ENCODE measurements at places on chromosomes 16 and 17. TPM values are rescaled to one million over a fixed set of nuclear protein-coding genes. Genes with fewer than 3 reads are reported as not detected.
A peak's percentile ranks its signal among the peaks of the same experiment; 100 is the strongest.

DNA sequence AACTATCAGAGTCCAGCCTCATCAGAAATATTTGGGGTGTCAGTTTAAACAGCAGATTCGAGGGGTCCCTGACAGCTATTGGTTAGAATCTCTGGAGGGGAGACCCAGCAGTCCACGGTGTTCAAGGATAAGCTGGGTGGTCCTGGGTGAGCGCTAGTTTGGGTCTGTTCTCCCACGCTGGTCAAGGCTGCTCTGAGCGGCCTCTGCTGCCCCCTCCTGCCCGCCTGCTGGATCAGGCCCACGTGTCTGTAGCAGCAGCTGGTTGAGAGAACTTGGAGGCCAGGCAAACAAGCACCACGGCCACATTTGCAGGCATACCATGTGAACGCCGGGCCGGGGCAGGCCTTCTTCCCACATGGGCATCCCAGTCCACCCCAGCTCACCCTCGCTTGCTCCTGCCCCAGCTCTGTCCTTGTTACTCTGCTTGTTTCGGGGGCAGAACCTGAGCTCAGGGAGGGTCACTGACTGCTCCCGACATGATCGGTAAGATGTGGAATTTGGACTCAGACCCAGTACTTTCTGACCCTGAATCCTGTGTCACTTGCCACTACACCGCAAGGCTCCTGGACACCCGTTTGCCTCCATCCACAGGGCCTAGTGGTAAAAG lies 7.4 kb downstream of the FOXF1 start:
- H3K4me3 ChIP-seq, result no peak overlapping the region
- H3K27me3 ChIP-seq, result peaks cover 97% of the 10 kb centered on the region
- peaks cover 18% of the 10 kb centered on the region for H3K4me1 ChIP-seq
- peak; percentile 65 for DNase-seq

DNA sequence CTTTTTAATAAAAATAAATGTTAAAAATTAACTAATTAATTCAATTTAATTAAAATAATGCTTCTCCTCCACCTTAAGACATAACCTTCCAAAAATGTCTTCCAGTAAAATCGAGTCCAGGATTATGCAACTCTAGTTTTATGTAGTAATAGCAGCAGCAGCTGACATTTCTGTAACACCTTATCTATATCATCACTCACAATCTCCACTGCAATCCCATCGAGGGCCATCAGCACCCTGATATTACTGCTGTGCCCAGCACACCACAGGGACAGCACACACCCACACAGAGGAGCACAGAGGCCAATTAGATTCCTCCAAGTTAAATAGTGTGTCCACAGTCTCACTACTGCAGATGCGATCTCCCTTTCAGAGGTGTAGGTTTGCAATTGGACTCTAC lies 2.9 kb downstream of the RPH3AL start:
- H3K4me1 ChIP-seq, result peaks cover 68% of the 10 kb centered on the region
- no peak for DNase-seq
- no peaks in the 10 kb centered on the region for H3K27me3 ChIP-seq
- no peaks in the 10 kb centered on the region for H3K36me3 ChIP-seq
- H3K4me3 ChIP-seq, result no peak overlapping the region
- H3K27ac ChIP-seq, result peak overlapping the region; percentile 96

DNA sequence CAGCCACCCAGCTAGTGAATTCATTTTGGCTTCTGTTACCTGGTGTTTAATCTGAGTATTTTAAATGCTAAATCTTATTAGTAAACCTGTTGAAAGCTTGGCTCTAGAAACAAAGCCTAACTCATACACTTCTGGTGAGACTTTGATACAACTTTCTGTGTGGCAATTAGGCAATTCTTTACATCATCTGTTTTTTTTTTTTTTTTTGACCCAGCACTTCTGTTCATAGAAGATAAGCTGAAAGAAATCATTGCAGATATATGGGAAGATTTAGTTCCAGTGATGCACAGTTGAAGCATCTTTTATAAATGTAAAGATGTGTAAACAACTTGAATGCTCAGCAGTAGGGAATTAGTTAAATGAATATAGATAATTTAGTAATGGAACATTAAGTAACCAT lies 21.7 kb upstream of the ABCC11 start:
- peaks cover 34% of the 10 kb centered on the region for H3K4me1 ChIP-seq
- peaks cover 47% of the 10 kb centered on the region for H3K36me3 ChIP-seq
- H3K27ac ChIP-seq, result no peak overlapping the region
- H3K27me3 ChIP-seq, result no peaks in the 10 kb centered on the region
- DNase-seq, result no peak

- no peak overlapping the region for H3K4me3 ChIP-seq
- H3K27me3 ChIP-seq, result no peaks in the 10 kb centered on the region
- H3K4me1 ChIP-seq, result no peaks in the 10 kb centered on the region
- no peak for DNase-seq
- no peaks in the 10 kb centered on the region for H3K36me3 ChIP-seq
- no peak overlapping the region for H3K27ac ChIP-seq
These were observed 11.1 kb downstream of the CA10 start for GRCh38 chr17:52147431-52147830.

GRCh38 chr17:32482568-32483320 lies 4.0 kb upstream of the CDK5R1 start:
- no peaks in the 10 kb centered on the region for H3K36me3 ChIP-seq
- no peaks in the 10 kb centered on the region for H3K27me3 ChIP-seq
- H3K4me3 ChIP-seq, result no peak overlapping the region

DNA sequence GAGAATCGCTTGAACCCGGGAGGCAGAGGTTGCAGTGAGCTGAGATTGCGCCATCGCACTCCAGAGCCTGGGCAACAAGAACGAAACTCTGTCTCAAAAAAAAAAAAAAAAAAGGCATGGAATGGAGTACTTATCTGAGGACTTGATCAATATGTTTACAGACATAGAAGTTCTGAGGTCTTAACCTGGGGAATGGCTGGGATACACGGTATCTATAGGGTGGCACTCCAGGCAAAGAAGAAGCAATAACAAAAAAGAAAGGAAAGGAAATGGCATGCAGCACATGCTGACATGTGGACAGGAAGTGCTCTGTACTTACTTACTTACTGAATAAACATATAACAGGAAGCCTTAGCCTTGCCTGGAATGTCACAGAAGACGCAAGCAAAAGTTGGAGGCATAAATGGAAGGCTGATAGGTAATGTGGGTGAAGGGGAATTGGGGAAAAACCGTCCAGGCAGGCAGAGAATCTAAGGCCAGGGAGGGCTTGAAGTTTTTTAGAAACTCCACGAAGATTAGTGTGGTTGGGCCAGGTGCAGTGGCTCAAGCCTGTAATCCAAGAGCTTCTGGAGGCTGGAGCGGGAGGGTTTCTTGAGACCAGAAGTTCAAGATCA lies 10.1 kb upstream of the SPOP start:
- H3K4me3 ChIP-seq, result no peak overlapping the region
- peaks cover 55% of the 10 kb centered on the region for H3K4me1 ChIP-seq
- peak; percentile 29 for DNase-seq

The SLC2A4 gene
- total RNA-seq, result 178 TPM

The G6PC1 gene
- total RNA-seq, result not detected

DNA sequence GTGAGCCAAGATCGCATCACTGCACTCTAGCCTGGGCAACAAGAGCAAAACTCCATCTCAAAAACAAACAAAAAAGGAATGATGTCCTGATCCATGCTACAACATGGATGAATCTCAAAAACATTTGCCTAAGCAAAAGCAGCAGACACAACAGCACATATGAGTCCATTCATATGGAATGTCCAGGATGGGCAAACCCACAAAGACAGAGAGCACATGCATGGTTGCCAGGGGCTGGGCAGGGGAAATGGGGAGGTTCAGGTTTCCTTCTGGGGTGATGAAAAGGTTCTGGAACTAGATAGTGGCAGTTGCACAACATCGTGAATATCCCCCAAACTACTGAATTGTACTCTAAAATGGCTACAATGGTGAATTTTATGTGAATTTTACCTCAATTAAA lies 35.3 kb upstream of the RAI1 start:
- no peaks in the 10 kb centered on the region for H3K4me1 ChIP-seq
- no peaks in the 10 kb centered on the region for H3K27me3 ChIP-seq
- no peak overlapping the region for H3K4me3 ChIP-seq
- H3K36me3 ChIP-seq, result no peaks in the 10 kb centered on the region
- H3K27ac ChIP-seq, result no peak overlapping the region

The MYH11 gene
- total RNA-seq, result 31.1 TPM

The ABCA8 gene
- total RNA-seq, result 93.0 TPM

The KRTAP4-9 gene
- total RNA-seq, result not detected

DNA sequence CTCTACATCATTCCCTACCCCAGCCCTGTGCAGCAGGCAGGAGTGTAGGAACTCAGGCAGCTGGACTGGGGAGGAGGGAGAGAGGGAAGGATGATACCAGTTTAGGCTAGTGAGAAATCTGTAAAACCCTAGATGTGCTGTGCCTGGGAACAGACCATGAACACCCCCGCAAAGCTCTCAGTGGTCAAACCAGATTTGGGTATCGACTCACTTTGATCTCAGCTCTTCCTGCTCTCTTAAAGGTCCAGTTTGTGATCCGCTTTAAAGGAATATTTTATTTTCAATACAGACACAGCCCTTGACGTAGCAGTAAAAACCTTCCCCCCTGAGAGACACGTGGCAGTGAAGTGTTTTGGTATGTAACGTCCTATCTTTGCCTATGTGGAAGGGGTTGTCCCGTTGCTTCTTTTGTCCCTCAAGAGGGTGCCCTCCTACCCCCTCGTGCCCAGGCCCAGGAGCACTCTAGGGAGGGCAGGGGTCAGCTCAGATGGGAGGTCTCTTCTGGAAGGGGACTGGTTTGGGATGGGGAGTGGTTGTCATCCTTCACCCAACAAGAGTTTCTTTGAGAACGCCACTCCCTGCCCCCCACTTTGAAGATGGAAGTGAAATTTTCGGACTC lies 19.3 kb upstream of the TBX2 start:
- no peaks in the 10 kb centered on the region for H3K4me1 ChIP-seq
- H3K27me3 ChIP-seq, result no peaks in the 10 kb centered on the region
- H3K36me3 ChIP-seq, result no peaks in the 10 kb centered on the region
- no peak overlapping the region for H3K27ac ChIP-seq

DNA sequence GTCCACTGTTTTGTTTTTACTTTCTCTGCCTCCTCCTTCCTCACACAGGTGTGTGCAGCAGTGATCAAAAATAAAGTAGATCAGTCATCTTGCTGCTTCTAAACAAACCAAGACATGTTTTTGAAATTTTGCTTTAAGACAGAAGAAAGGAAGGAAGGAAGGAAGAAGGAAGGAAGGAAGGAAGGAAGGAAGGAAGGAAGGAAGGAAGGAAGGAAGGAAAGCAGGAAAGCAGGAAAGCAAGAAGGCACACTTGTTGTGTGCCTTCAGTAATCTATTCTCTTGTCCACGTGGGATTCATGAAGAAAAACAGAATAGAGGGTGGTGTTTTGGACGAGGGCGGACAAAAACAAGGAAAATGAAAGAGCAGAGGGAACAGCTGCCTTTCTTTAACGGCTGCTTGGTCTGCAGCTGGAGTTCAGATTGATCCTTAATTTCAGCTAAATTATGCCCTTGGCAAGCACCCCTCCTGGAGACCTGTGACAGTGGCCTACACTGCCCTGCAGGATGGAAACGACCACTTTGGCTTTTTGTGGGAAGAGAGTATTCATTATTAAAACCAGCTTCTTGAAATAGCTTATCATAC lies 188.5 kb upstream of the IRX3 start:
- H3K4me1 ChIP-seq, result no peaks in the 10 kb centered on the region
- no peak overlapping the region for H3K27ac ChIP-seq
- DNase-seq, result no peak
- H3K4me3 ChIP-seq, result no peak overlapping the region
- H3K36me3 ChIP-seq, result no peaks in the 10 kb centered on the region
- no peaks in the 10 kb centered on the region for H3K27me3 ChIP-seq

- H3K4me1 ChIP-seq, result no peaks in the 10 kb centered on the region
- no peaks in the 10 kb centered on the region for H3K27me3 ChIP-seq
- no peak overlapping the region for H3K27ac ChIP-seq
- no peak for DNase-seq
- peaks cover 44% of the 10 kb centered on the region for H3K36me3 ChIP-seq
These were observed 182.3 kb downstream of the AATF start for GRCh38 chr17:37130984-37131446.

- H3K4me3 ChIP-seq, result peak overlapping the region; percentile 62
- no peaks in the 10 kb centered on the region for H3K27me3 ChIP-seq
- H3K27ac ChIP-seq, result peak overlapping the region; percentile 97
- DNase-seq, result no peak
These were observed 588 bp downstream of the METTL16 start for GRCh38 chr17:2511138-2511461.

GRCh38 chr17:63571632-63572310 lies 21.5 kb downstream of the DCAF7 start:
- DNase-seq, result no peak
- H3K27ac ChIP-seq, result no peak overlapping the region
- no peaks in the 10 kb centered on the region for H3K27me3 ChIP-seq
- H3K4me1 ChIP-seq, result peaks cover 14% of the 10 kb centered on the region

The TEKT1 gene
- total RNA-seq, result not detected

The USP36 gene
- 20.1 TPM for total RNA-seq

The MYL11 gene
- total RNA-seq, result not detected

DNA sequence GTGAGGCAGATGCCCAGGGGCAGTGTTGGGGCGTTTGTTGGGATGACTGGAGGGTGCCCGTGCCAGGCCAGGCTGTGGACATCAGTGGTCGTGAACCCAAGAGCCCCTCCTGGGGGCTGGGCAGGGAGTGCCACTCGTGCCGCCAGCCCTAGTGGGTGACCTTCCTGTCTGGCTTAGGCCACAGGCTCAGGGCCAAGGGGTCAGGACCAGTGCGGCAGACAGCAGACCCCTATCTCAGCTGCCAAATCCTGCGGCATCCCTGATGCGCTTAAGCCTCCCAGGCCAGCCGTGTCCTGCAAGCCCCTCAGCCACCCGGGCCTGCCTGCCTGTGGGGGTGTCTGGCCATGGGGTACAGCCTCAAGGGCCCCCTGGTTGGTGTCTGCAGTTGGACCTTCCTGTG lies 14.7 kb downstream of the PRSS27 start:
- no peaks in the 10 kb centered on the region for H3K27me3 ChIP-seq
- H3K4me3 ChIP-seq, result no peak overlapping the region
- DNase-seq, result no peak
- peaks cover 87% of the 10 kb centered on the region for H3K36me3 ChIP-seq
- H3K4me1 ChIP-seq, result peaks cover 5% of the 10 kb centered on the region

GRCh38 chr17:60792250-60792898 lies 114.7 kb downstream of the BCAS3 start:
- no peaks in the 10 kb centered on the region for H3K36me3 ChIP-seq
- no peak overlapping the region for H3K4me3 ChIP-seq
- no peaks in the 10 kb centered on the region for H3K27me3 ChIP-seq
- no peak for DNase-seq

The CCL5 gene
- total RNA-seq, result 1.0 TPM
